Fibroblast of the aortic adventitia (primary cell): ENCODE measurements at places on chromosomes 2 and 18.
A peak's percentile ranks its signal among the peaks of the same experiment; 100 is the strongest.

DNA sequence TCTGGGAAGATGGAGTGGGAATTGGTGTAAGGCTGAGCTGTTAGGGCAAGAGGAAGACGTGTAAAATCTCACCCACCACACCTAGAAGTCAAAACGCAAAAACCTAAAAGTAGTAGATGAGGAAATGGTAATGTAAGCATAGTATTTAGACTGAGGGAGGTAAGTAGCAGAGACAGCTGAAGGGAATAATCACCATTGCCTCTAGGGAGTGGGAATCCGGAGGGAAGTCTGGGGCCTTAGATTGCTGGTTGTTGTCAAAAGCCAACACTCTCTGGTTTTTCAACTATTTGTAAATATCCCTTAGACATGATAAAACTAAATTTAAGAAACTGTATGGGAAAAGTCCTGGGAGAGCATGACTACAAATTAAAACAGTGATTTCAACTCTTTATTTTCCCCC, 28.7 kb upstream of the MYCN start:
- DNase-seq: no peak

- DNase-seq: no peak
These were observed 41.5 kb downstream of the KCMF1 start for GRCh38 chr2:85012431-85012830.

- DNase-seq: no peak
These were observed 36.9 kb upstream of the SLC14A1 start for GRCh38 chr18:45686891-45687611.

DNA sequence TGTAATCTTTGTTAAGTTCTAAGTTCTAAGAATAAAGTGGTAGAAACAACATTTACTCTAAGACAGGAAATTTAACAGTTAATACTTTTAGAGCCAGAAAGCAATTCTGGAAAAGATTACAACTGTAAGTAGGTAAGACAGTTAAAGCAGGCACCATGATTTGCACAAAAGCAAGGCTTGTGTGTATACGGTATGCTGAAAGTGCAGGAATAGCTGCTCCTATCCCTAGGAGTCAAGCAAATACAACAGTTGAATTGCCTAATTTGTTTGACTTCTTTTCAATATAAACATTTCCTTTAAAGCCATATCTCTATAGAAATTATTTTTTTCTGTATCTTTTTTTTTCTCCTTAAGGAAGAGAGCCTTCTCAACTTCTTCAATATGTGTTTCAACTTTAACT, 116.4 kb downstream of the KCNJ3 start:
- DNase-seq: no peak

DNA sequence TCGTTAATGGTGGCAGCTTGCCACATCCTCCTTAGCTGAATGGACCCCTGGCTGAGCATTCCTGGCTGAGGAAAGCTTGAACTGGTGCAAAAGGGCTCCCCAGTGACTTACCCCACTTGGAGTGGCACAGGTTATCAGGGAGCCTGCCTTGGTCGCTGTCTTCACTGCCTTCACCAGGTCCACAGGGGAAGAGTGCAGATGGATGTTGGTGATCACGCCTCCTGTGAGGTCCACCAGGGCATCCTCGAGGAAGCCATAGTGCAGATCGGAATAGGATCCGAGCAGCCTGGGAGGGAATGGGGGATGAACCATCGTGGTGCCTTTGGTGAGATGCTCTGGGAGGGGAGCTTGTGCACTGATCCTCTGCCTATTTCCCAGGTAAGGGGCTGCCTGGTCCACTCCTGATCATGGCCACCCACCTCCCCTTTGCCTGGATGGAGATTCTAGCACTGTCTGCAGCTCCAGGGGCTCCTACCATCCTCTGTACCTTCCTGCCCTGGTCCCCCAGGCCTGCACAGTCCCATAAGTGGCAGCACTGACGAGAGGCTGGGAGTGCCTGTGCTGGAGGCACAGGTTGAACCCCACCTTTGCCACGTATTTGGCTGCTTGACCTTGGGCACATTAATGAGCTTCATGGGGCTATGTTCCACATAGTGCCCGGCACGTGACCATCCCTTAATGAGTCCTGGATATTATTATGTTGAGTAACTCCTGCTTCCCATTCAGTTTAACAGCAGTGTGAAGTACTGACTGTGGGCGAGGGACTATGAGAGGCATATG, 43.0 kb downstream of the CAPN13 start:
- DNase-seq: no peak

- no peak for DNase-seq
These were observed 1132.2 kb downstream of the DPP10 start for GRCh38 chr2:115574667-115575066.

- peak; percentile 31 for DNase-seq
These were observed 115.1 kb upstream of the NOSTRIN start for GRCh38 chr2:168687314-168687713.
